Progenitor cell of endocrine pancreas (in vitro differentiated cells): ENCODE measurements at places on chromosomes 2 and 18. TPM values are rescaled to one million over a fixed set of nuclear protein-coding genes. Genes with fewer than 3 reads are reported as not detected.

DNA sequence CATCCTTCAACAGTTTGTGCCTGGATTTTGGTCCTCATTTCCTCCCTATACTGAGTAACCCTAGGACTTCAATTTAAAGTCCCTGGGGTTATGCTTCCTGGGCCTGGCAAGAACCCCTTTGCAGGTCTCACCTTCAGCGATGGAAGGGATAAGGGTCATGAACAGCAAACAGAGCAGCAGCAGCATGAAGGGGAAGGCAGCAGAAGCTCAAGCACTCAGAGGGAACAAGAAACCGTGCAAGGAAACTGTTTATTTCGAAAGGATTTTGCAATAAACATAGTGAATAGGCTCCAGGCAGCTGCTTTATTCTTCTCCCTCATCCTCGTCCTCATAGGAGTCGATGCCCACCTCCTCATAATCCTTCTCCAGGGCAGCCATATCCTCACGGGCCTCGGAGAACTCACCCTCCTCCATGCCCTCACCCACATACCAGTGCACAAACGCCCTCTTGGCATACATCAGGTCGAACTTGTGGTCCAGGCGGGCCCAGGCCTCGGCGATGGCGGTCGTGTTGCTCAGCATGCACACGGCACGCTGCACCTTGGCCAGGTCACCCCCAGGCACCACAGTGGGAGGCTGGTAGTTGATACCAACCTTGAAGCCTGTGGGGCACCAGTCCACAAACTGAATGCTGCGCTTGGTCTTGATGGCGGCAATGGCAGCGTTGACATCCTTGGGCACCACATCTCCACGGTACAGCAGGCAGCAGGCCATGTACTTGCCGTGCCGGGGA lies 2.8 kb upstream of the TUBA4B start:
- peak overlapping the region; percentile 77 for H3K27ac ChIP-seq
- H3K4me1 ChIP-seq = peaks cover 21% of the 10 kb centered on the region
- H3K36me3 ChIP-seq = no peaks in the 10 kb centered on the region
- no peak for DNase-seq

DNA sequence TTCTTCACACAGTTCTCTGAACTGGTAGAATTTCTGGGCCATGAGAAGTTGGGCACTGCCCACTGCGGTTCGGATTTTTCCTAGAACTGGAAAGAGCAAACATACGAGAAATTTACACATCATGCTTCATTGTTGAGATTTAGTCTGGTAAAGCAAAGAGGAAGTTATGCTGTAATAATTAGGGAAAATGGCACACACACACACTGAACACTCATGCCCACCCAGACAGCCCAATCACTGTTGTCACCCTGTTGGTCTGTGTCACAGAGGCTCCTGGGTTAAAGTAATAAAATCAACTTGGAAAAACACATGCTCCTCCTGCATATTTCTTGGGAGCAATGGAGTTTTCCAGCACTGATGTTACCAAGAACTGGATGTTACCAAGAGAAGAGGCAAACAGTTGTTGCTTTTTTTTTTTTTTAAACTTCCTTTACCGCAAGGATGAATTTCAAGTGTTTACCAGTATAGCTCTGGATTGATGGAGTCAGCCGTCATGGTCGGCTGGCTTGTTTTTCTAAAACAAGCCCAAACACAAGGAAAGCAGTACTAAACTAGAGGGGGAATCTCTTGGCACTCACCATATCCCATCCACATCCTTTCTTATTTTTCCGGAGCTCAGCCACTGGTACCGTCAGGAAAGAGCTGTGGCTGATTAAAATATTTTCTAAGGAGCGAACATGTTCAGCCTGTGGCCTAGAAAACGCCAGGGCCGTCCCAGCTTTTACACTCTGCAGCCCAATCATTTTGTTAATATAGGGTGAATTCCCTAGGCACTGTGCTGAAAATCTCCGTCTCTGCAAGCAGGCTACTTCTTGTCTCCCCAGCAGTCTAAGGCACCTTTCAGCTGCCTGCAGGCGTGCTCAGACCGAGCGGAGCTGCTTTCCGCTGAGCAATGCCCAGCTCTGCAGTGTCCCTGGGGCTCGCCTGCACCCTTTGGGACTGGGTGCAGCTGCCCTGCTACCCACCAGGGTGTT lies 58.9 kb downstream of the TGIF1 start:
- peaks cover 5% of the 10 kb centered on the region for H3K4me1 ChIP-seq
- H3K27me3 ChIP-seq = no peaks in the 10 kb centered on the region
- DNase-seq = no peak
- H3K36me3 ChIP-seq = no peaks in the 10 kb centered on the region

Gene HOXD12
- total RNA-seq = not detected in 2 replicates

Gene NGEF
- total RNA-seq = 0.71 and 1.2 TPM in 2 replicates

Gene KCNF1
- total RNA-seq = 0.55 and 0.71 TPM in 2 replicates
